ENCODE measurements at places on chromosomes 12 and 14. TPM values are rescaled to one million over a fixed set of nuclear protein-coding genes. Genes with fewer than 3 reads are reported as not detected.

The DBX2 gene
- not detected for total RNA-seq

The OAS1 gene
- 52.8 TPM for total RNA-seq

The FAM186B gene
- total RNA-seq, result 0.07 TPM

The DIO2 gene
- total RNA-seq, result not detected

The IFNG gene
- total RNA-seq, result 193 TPM

The KRT75 gene
- total RNA-seq, result not detected

The MANSC4 gene
- total RNA-seq, result not detected

The DCD gene
- total RNA-seq, result not detected

Data from activated CD4-positive, alpha-beta T cell treated with anti-CD3 and anti-CD28 coated beads for 36 hours (primary cell).